ENCODE measurements at places on chromosomes 16 and 17.

GRCh38 chr16:57938936-57939871, 31.7 kb downstream of the CNGB1 start:
- DNase-seq: no peak

- DNase-seq: no peak
Measured at GRCh38 chr16:67939507-67940445, 3.1 kb upstream of the PSMB10 start.

- peak; percentile 81 for DNase-seq
Measured at GRCh38 chr17:50507871-50508572, at the start of gene MYCBPAP. Gene MYCBPAP (plus strand): TSS chr17:50508439. CDS start chr17:50508675, 236 bp downstream.

- DNase-seq: no peak
Measured at GRCh38 chr17:37384560-37385149, 8.9 kb downstream of the C17orf78 start.

DNA sequence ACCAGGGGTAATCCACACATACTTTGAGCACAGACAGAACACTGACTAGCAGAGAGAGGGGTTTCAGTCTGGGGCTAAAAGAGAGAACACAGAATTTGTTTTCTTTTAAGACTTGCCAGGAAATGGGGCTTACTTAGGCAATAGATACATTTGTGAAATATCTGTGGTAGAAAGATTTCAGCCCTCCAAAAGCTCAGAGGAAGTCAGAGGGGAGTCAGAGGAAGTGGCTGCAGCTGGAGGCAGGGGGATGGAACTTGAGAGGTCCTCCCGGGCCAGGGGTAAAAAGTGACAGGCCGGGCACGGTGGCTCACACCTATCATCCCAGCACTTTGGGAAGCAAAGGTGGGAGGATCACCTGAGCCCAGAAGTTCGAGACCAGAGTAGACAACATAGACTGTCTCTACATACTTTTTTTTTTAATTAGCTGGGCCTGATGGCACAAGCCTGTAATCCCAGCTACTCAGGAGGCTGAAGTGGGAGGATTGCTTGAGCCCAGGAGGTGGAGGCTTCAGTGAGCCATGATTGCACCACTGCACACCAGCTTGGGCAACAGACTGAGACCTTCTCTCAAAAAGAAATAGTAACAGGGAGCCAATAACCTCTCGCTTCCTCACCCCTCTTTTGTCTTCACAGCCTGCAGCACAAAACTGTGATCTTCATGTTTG, 49.9 kb downstream of the NLRC5 start:
- no peak for DNase-seq

- no peak for DNase-seq
Measured at GRCh38 chr17:27579304-27579703, 51.7 kb upstream of the LGALS9 start.

DNA sequence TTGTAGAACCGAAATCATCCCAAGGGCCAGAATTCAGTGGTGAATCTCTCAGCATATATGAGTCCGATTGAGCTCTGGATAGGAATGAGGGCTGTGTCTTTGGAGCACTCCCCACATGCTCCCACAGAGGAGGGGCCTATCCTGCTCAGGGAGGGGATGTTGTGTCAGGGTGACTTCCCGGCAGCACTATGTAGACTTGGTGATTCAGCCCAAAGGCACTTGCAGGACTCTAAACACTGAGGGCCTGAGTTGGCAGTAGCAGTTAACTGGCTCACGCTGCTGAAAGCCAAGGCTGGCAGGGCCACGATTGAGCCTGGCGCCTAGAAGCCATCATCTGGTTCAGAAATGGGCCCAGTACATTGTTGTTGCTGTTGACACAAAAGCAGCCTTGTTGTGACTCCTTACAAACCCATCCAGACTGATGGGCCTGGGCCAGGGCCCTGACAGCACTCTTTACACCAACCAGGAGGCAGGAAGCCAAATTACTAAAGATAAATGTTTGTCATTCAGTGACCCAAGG, 31.9 kb downstream of the NMT1 start:
- no peak for DNase-seq

GRCh38 chr17:50354776-50355175, 8.8 kb downstream of the XYLT2 start:
- no peak for DNase-seq

DNA sequence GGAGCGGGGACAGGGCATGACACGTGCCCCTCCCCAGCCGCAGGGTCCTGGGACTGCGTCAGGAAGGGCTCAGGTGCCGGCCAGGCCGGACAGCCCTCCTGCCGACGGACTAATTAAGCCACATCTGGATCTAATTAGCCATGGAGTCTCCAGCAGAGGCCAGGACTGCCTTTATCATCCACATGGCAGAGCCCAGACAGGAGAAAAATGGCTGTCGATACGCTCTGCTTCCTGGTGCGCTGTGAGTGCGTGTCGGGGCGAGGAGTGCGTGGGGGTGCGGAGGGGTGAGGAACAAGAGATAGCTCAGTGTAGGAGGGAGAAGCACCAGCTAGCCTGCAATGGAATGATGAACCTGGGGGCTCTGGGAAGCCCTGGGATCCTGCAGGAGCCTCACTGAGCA, 218.8 kb downstream of the IRF8 start:
- DNase-seq: no peak

GRCh38 chr17:48262982-48263730, 155.6 kb downstream of the SNX11 start:
- no peak for DNase-seq

DNA sequence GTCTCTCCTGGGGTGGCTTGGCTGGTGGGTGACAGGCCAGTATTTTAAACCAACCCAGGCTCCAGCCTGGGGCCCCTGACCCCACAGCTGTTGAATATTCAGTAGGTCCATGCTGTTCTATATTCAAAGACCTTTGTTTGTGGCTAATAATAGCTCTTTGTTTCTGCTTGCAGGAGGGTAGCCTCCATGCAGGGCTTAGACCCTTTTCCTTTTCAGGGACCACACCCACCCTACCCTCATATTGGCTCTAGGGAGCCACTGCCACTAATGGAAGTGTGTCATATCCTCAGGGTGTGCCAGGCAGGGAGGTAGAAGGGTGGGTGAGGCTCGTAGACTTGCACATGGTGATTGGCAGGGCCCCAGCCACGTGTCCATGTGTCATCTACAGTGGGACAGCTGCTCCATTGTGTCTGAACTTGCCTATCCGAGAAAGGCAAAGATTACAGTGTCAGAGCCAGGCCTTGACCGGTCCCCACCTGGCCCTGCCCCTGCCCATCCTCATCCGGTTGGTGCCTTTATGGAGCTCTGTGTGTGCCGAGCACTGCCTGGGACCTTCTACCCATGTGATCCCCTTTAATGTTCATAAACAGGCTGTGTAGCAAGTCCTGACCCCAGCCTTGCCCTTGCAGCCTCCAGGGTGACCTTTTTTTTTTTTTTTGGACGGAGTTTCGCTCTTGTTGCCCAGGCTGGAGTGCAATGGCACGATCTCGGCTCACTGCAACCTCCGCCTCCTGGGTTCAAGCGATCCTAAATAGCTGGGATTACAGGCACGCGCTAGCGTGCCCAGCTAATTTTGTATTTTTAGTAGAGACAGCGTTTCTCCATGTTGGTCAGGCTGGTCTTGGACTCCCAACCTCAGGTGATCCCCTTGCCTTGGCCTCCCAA, 22.1 kb downstream of the TMC7 start:
- no peak for DNase-seq

DNA sequence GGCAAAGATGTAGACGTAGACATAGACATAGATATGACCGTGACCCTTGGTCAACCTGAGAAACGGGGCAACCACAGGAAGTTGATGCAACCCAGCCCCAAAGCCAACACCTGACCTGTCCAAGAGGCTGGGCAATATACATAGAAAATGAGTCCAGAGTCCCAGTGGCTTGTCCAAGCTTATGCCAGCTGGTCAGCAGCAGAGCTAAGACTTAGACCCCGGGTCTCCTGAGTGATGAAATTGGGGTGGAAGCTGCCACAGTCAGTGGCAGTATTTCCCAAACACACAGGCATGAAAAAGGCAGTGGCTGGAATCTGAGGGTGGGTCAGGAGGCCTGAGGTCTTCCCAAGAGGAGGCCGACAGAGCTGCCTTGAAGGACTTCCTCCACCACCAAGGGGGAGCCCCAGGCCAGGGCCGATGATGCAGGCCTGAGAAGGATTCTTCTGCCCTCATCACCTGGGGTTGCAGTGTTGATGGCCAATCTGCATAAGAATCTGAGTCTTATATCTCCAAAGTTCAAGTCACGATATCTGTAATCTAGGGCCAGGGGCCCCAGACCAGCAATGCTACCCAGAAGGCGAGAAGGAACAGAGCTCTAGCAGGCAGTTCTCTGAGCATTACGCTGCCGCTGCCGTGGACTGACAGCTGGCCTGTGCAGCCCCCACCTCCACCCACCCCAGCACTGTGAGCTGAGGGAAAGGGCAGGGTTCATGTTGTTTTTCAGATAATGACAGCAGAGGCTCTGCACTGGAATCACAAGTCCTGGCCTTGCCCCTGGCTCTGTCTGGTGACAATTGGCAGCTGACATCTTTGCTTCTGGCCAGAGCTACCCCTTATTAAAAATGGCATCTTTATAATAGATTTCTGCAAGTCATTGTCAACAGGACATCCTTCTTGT, 72.7 kb downstream of the GNAO1 start:
- DNase-seq: peak; percentile 46

GRCh38 chr16:4633910-4634635, 9.4 kb downstream of the MGRN1 start:
- no peak for DNase-seq

DNA sequence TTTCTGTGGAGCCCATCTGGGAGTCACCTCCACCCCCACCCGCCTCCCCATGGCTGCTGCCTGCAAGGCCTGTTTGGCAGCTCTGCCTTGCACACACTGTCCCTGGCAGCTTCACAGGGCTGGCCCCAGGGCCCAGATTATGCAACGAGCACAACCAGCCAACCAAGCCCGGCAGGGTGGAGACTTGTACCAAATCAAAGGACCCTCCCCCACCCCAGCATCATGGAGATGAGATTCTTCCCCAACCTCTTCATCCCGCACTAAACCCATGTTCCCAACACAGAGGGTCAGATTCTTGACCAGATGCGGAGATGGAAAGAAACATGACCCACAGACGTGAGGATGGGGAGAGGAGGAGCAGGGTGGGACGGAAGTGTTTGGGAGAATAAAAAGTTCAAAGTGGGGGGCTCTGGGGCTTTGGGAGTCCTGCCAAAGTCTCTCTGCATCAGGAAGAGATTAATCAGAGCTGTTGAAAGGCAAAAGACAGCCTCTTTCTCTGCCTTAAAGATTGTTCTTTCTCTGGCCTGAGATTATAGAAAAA, 3.8 kb downstream of the SMARCD2 start:
- no peak for DNase-seq

GRCh38 chr16:67841198-67841815, 813 bp upstream of the THAP11 start:
- no peak for DNase-seq

DNA sequence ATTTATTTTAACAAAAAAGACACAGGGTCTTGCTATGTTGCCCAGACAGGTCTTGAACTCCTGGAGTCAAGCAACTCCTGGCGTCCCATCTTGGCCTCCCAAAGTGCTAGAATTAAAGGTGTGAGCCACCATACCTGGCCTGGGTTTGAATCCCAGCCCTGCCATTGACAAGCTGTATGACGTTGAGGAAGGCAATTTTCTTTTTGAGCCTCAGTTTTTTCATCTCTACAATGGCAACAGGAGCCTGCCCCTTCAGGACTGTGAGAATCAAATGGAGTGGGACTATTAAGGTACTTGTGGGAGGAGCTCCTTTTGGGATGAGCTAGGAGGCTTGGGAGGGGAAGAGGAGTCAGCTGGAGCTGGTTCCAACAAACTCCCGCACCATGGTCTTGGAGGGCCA, 6.2 kb downstream of the RARA start:
- no peak for DNase-seq

GRCh38 chr16:2515180-2515851, 1.6 kb downstream of the ATP6V0C start:
- DNase-seq: no peak

- no peak for DNase-seq
Measured at GRCh38 chr17:78555746-78556401, 21.3 kb downstream of the DNAH17 start.

GRCh38 chr16:67649494-67649931, 4.6 kb downstream of the CARMIL2 start:
- no peak for DNase-seq

DNA sequence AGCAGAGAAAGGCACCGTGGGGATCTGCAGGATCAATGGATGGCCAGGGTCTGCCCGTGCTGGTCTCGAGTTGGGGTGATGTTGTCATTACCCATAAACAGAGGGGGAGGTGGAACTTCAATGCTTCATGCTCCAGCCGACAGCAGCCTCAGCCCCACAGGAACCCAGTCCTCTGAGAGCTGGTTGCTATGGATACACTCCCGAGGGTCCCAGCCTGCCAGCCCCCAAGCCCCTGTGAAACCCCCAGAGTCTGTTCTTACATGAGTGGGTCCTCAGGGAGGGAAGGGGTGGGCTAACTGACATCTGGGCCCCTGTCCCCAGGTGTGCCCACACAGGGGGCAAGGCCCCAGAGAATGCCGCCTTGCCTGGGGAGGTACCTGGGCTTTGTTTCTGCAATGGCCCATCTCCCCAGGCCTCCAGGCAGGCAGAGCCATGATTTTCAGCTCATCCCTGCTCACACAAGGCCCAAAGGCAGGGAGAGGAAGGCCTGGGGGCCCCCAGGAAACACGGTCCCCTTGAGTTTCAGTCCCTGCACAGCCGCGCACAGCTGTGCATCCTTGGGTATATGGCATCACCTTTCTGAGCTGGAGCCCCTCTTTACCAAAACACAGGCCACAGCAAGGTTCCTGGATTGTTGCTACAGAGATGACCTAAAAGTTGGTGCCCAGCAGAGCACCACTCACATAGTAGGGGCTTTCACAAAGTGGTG, 223.7 kb downstream of the ZNF423 start:
- no peak for DNase-seq

GRCh38 chr17:47276868-47277267, 23.2 kb downstream of the ITGB3 start:
- DNase-seq: peak; percentile 67

GRCh38 chr16:75653922-75654321, 6.3 kb downstream of the TERF2IP start:
- no peak for DNase-seq

- DNase-seq: no peak
Measured at GRCh38 chr16:25721439-25721838, 29.7 kb downstream of the HS3ST4 start.

DNA sequence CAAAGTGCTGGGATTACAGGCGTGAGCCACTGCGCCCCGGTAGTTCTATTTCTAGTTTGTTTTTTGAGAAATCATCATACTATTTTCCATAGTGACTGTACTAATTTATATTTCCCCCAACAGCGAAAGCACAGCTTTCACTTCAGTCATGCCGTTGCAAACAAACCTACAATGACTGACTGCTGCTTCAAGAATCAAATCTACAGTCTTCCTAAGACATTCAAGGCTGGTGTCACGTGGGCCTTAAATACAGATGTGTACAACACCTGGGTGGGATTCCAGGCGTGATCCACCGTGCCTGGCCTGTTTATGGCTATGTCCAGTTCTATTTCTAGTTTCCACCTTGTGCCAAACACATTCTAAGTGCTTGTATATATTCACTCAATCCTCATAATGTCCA, 72.0 kb downstream of the ABCC6 start:
- DNase-seq: no peak

- no peak for DNase-seq
Measured at GRCh38 chr16:81647527-81647926, 131.6 kb upstream of the PLCG2 start.

Measured in NCI-H2227 treated with DMSO at 0.1 percent for 48 hours (cell line).